ENCODE measurements at places on chromosomes 2 and 18. TPM values are rescaled to one million over a fixed set of nuclear protein-coding genes. Genes with fewer than 3 reads are reported as not detected.

FAM161A gene
- 1.5 TPM for total RNA-seq

COPS9 gene
- 191 TPM for total RNA-seq

RAB6C gene
- total RNA-seq: 0.26 TPM

KLHL30 gene
- 8.0 TPM for total RNA-seq

SERPINB13 gene
- total RNA-seq: not detected

TUBA4B gene
- not detected for total RNA-seq

NYAP2 gene
- total RNA-seq: 0.17 TPM

CD207 gene
- total RNA-seq: 0.33 TPM

AFF3 gene
- total RNA-seq: 99.5 TPM

BOLL gene
- not detected for total RNA-seq

FLACC1 gene
- total RNA-seq: 4.5 TPM

DAW1 gene
- 0.26 TPM for total RNA-seq

COL6A3 gene
- 350 TPM for total RNA-seq

ITGA4 gene
- total RNA-seq: 2.5 TPM

UGT1A4 gene
- not detected for total RNA-seq

ARHGAP15 gene
- 7.1 TPM for total RNA-seq

PLEK gene
- total RNA-seq: 3.1 TPM

GPBAR1 gene
- 4.5 TPM for total RNA-seq

RNF125 gene
- 3.3 TPM for total RNA-seq

ALLC gene
- total RNA-seq: not detected

SLC19A3 gene
- total RNA-seq: 1.5 TPM

TMEM247 gene
- total RNA-seq: not detected

RESP18 gene
- not detected for total RNA-seq

ALPG gene
- not detected for total RNA-seq

SKOR2 gene
- not detected for total RNA-seq

CLHC1 gene
- total RNA-seq: 15.0 TPM

UGT1A9 gene
- not detected for total RNA-seq

DDX18 gene
- total RNA-seq: 33.2 TPM

PSMA8 gene
- not detected for total RNA-seq

SFXN5 gene
- total RNA-seq: 5.8 TPM

RSAD2 gene
- 7.0 TPM for total RNA-seq

CCDC138 gene
- 0.58 TPM for total RNA-seq

COL4A3 gene
- 1.9 TPM for total RNA-seq

DNAJC5G gene
- total RNA-seq: not detected

CHRND gene
- not detected for total RNA-seq

TEX44 gene
- total RNA-seq: not detected

SATB2 gene
- 6.6 TPM for total RNA-seq

HOXD12 gene
- not detected for total RNA-seq

GAL3ST2 gene
- not detected for total RNA-seq

CYTIP gene
- 3.6 TPM for total RNA-seq

KCNIP3 gene
- total RNA-seq: 15.8 TPM

TMEFF2 gene
- total RNA-seq: 0.58 TPM

SLC23A3 gene
- 0.42 TPM for total RNA-seq

DNAH7 gene
- total RNA-seq: 0.39 TPM

ST6GAL2 gene
- 3.6 TPM for total RNA-seq

COMMD1 gene
- 37.0 TPM for total RNA-seq

BOD1L2 gene
- not detected for total RNA-seq

OTOS gene
- total RNA-seq: not detected

ELOA2 gene
- total RNA-seq: not detected

STON1 gene
- 198 TPM for total RNA-seq

CTNNA2 gene
- total RNA-seq: 2.5 TPM

FBLN7 gene
- total RNA-seq: 1.7 TPM

ACMSD gene
- not detected for total RNA-seq

POTEI gene
- total RNA-seq: not detected

ACKR3 gene
- 24.9 TPM for total RNA-seq

KCNK3 gene
- total RNA-seq: 13.0 TPM

IL1B gene
- total RNA-seq: 2.7 TPM

ERMN gene
- not detected for total RNA-seq
